ENCODE measurements at places on chromosomes 12 and 14.

GRCh38 chr12:25189656-25190055, 5.3 kb downstream of the DNAI7 start:
- no peak for DNase-seq

GRCh38 chr14:64954491-64955240, 12.1 kb upstream of the GPX2 start:
- DNase-seq: no peak

DNA sequence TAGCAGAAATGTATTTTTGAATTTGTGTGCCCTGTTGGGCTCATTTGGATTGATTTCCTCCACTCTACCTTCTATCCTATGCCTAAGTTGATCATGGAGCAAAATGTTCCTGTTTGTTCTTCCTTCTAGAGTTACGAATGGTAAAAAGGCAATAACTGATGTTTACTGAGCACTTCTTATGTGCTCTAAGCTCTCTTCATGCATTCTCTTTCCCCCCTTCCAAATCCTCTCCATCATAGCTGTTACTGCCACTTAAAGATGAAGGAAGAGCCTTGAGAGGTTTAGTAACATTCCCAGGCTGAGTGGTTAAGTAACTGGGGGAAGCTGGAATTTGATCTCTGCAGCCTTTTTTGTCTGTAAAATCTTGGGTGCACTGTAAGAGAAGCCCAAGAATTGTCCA, 60.1 kb downstream of the CHST11 start:
- no peak for DNase-seq

GRCh38 chr12:54300225-54300731, 537 bp downstream of the NFE2 start:
- peak; percentile 38 for DNase-seq
